ENCODE measurements at places on chromosomes 11 and 22.

DNA sequence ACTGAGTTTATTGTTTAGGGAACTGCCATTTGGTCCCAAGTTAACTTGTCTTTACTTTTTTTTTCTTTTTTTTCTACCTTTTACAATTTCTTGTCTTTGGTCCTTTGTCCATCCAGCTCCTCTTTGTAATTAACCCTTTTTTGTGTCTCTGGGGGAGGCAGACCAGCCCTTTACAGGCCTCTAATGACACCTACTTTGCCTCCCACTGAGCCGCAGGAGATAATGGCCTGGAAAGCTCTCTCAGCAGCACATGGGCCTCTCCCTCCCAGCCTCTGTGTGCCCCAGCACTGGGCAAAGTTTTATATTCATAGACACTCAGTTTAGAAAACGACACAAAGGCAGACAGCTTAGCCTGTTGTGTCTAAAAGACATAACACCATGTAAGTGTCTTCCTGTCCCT is 480.4 kb downstream of the SOX6 start:
- no peak for DNase-seq

DNA sequence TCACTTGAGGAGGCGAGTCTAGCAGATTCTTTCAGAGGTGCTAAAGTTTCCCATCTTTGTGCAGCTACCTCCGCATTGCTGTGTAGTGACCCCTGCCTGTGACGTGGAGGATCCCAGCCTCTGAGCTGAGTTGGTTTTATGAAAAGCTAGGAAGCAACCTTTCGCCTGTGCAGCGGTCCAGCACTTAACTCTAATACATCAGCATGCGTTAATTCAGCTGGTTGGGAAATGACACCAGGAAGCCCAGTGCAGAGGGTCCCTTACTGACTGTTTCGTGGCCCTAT is 8.9 kb upstream of the SAMM50 start:
- DNase-seq = no peak

DNA sequence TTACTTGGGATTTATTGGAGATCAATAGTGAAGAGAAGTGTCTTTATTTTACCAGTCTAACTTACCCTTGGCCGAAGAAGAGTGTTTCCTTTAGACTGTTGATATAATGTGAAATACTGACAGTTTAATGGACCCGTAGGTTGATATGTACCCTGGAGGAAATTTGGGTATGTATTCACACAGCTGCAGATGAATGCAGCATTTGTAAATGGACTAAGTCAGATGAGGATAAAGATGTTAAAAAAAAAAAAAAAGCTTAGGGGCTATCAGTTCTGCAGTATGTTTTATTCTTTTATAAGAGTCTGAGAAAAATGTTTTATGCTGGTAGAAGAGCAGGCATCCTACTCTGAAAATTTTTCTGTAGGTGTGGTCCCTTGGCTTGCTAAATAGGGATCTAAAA is 2.7 kb downstream of the REXO2 start:
- no peak for DNase-seq

DNA sequence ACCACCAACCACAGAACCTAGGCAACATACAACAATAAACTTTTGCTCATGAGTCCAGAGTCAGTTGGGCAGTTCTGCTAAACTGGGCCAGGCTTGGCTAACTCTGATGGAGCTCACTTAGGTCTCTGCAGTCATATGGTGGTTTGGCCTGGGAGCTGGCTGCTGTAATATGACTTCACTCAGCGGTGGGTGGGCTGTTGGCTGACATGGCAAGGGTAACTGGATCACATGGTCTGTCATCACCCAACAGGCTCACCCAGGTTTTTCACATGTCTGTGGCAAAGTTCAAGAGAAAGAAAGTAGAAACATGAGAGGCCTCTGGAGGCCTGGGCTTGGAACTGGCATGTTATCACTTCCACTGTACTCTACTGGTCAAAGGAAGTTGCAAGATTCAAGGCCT is 43.2 kb upstream of the CLMP start:
- DNase-seq = no peak

- DNase-seq = no peak
These were observed 17.0 kb downstream of the DIXDC1 start for GRCh38 chr11:111954154-111954553.

DNA sequence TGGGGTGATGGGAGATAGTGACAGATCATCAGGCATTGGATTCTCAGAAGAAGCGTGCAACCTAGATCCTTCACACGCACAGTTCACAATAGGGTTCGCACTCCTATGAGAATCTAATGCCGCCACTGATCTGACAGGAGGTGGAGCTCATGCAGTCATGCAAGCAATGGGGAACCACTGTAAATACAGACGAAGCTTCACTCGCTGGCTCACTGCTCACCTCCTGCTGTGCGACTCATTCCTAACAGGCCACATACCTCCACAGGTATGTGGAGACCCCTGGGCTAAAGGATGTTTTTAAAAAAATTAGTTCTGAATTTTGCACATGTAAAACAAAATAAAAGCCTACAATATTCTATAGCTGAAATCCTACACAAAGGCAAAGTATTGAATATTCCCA is 20.5 kb upstream of the TEAD1 start:
- DNase-seq = no peak

DNA sequence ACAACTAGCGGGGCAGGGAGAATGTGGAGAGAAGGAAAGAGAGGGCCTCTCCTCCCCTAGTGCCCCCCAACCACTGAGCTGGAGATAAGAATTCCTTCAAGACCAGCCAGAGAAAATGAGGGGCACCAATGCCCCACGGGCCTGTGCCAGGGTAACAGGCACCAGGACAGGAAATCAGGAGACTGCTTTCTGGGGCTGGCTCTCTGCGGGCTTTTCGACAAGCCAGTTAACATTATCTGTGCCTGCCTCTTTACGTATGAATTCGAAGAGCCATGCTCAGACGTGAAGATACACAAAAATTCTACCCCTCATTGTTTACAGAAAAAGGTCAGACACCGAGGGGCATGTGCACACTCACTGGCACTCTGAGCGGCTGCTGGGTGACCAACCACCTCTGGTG is 52.1 kb downstream of the MYH9 start:
- DNase-seq = no peak

DNA sequence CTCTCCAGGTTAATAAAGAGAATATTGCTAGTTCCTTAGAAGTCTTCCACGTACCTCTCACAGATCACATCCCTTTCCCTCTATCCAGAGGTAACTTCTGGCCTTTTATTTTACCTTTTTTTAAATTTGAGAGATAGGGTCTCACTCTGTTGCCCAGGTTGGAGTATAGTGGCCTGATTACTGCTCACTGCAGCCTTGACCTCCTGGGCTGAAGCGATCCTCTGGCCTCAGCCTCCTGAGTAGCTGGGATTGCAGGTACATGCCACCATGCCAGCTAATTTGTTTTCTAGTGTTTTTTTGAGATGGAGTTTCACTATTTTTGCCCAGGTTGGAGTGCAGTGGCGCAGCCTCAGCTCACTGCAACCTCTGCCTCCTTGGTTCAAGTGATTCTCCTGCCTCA is 24.4 kb downstream of the YAP1 start:
- DNase-seq = no peak

Data from cortex of kidney (tissue), 1 donor.